ENCODE measurements at places on chromosomes 11 and 22.

DNA sequence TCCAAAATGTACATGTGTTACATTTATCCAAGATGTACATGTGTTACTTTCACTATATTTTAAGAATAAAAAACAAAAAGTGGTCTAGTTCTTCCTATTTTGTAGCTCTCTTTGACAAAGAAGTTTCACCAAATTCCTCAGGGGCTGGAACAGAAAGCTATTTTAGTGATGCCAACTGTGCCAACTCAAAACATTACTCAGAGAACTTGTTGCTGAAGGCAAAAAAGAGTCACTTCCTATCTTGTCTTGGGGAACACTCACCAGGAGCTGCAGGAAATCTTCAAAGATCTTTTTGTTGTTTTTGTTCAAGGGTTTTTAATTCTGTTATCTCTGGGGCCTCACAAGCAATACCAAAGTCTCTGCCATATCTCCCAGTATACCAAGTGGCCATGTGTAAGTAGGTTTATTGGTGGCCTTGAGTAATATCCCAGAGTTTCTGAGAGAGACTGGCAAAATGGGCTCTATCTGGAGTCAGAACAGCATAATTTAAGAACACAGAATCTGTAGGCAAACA, 13.6 kb upstream of the EED start:
- no peak for DNase-seq

DNA sequence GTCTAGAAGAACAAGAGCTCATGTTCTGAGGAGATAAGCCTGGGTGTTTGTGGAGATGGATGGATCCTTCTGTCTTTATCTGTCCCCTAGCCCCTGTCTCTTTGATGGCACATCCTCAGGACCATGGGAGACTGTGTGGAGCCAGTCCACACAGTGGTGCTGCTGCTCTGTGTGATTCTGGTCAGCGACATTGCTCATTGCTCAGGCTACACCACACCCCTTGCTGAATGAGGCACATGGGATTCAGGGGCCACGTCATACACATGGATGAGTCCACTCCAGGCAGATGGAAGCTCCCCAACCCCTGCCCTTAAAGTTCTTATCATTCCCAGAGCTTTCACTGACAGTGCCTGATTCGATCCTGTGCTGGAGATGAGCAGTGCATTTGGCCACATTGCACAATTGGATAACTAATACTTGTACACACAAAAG, 222.2 kb downstream of the NAV2 start:
- DNase-seq, result no peak

DNA sequence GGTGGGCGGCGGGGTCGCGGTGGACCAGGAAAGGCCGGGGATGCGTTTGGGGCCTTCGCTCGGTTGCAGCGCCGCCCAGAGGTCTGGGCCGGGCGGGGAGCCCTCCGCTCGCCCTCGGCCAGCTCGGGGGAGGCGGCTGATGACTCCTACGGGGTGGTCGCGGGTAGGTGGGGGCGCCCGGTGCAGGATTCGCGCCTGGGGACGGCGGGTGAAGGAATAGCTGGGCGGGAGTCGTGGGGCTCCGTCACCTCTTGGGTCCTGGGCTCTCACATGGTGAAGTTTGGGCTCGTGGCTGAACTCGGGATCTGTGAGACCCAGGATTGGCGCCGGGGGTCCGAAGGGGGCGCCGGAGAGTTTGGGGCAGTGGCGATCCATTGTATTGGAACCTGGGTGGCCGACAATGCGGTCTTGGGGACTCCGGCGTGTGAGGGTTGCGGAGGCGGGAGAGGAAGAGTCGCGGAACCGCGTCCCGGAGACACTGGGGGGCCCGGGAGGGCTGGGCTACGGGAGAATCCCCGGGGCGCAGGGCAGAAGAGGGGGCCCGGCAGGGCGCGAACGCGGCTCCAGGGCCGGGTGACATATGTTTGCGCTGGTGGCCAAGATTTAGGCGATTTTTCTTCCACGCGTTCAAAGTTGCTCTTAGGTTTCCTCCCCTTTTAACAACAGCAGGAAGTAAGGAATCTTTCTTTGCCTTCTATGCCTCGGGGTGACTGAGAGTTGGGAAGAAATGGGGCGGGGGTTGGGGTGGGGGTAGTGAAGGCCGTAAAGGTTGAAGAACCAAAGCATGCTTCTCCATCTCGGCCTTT, 935 bp downstream of the QSER1 start:
- DNase-seq, result peak; percentile 19

DNA sequence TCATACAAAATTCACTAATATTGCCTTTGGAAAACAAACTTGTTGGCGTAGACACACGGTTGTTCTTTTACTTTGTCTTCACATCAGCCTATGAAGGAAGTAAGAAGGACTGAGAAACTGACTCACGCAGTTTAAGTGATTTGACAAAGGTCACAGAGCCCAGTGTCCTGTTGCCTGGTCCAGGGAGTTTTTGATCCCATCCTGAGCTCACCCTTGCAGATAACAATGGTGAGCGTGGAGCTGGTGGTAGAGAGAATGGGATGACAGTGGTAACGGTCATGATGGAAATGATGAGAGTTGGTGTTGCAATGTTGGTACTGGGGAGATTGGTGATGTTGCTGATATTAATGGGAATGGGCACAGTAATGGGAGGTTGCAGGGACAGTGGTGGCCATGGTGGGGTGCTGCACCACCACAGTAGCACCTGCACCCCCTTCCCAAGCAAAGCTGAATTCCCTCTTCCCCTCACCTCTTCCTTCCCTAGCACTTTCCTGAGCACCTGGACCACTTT, 22.0 kb downstream of the CREB3L1 start:
- no peak for DNase-seq

DNA sequence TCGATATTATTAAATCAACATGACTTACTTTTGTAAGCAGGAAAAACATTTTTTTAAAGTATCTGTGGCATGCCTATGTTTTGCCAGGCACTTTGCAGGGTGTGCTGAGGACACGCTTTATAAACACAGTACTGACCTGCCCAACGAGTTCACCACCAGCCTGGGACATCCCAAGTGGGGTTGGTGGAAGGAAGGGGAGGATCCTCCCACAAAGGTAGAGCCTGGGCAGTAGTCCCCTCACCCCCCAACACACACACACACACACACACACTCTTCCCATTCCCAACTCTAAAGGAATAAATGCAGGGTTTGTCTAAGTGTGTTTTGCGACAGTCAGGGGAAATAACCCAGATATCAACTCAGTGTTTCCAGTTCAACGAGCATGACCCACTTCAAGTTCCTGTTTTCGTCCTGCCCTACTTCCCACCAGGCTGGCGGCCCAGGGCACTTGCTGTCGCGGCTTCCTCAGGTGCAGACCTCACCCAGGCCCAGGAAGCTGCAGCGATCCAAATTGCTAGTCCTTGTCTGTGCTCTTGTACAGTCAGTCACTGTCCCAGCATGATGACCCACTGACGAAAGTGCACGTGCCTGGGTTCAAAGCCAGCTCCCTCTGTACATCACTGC, 3.1 kb downstream of the CERK start:
- DNase-seq, result no peak

GRCh38 chr11:65932558-65932919, 12.7 kb upstream of the TSGA10IP start:
- DNase-seq, result no peak

DNA sequence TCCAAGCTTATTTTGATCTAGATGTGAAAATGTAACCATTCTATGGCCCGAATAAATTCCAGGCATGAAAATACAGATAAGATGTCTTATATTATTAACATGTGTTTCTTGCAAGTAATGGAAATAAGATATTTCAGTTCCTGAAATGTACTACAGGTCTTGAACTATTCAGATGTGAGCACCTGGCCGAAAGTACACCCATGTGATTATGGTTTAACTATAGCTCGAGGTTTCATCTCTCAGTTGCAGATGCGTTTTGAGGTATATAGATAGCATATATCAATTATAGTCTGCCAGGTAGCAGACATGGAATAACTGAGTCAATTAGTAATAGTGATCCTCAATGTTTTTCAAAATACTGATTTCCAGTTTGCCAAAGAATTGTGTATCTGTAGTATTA, 68.3 kb downstream of the DDIAS start:
- DNase-seq, result no peak

GRCh38 chr22:46006379-46007002, 29.5 kb upstream of the WNT7B start:
- DNase-seq, result peak; percentile 79

- DNase-seq, result no peak
Measured at GRCh38 chr11:43578346-43579170, 102.0 kb upstream of the HSD17B12 start.

GRCh38 chr22:43232445-43232844, 45.5 kb upstream of the TTLL12 start:
- DNase-seq, result no peak

DNA sequence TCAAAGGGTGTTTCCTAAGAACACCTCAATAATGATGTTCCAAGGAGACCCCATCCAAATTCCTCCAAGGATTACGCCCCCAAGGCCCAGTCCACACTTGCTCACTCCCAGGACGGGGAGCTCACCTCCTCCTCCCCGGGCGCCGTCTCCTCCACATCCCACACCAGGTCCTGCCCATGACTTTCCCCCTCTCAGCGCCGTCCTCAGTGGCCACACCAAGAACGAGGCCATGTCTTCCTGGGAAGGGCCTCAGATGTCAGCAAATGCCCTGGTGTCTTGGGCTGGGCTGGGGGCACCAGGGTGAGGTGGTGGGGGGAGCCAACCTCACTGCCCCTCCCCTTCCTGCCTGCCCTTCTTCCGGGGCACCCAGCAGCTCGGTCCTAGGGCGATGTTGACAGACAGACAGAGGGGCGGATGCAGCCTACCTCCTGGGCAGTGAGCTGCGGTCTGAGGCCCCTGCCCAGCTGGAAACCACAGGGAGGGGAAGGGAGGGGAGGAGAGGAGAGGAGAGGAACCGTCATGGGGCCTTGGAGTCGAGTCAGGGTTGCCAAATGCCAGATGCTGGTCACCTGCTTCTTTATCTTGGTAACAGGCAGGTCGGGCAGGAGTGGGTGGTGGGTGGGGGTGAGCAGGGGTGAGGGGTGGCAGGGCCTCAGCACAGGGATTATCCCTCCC, at the start of the genes C11orf21 and TSPAN32:
TSS of gene C11orf21 (minus strand) at position 288 of the 675 bp plus-strand sequence. CDS start at position 178, 110 bp downstream.
TSS of gene TSPAN32 (plus strand) at position 383 of the 675 bp plus-strand sequence. CDS start at position 520, 137 bp downstream.
- no peak for DNase-seq

GRCh38 chr11:115151010-115151409, 353.2 kb downstream of the CADM1 start:
- DNase-seq, result no peak

DNA sequence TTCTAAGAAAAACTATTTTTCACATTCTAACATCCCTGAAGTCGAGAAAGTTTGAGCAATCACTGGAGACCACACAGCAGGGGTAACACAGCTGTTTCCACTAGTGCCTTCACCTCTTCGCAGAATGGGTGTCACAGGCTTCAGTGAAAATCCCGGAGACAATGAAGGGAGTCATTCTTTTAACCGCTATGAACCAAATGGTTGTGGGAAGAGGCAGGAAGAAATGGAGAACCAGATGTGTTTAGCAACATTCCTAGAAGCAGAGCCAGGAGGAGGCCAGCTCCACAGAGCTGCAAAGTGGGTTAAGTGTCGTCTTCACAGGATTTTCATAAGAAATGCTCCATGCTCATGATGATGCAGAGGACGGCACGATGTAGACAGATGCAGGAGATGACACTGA, 221.1 kb downstream of the LARGE1 start:
- DNase-seq, result no peak

- DNase-seq, result no peak
Measured at GRCh38 chr11:106464728-106465127, 387.3 kb downstream of the AASDHPPT start.

DNA sequence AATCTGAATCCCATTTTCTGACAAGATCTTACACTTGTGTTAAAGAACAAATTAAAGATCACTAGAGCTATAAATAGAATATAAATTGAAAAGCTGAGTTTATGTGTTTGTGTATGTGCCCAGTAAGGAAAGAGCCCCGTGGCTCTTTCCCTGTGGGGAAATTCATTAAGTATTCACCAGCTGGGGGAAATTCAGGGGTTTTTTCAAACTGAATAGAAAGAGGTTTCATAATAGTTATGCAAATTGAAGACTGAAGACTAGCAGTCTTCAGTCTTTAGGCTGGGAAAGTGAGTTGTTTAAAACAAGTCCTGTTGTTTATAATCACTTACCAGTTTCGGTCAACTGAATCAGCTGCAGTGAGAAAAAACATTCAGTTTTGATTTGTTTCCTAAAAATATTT, 11.3 kb upstream of the MS4A7 start:
- no peak for DNase-seq

GRCh38 chr22:45163099-45163450, 650 bp upstream of the NUP50 start:
- no peak for DNase-seq

GRCh38 chr11:133942577-133942976, 14.2 kb downstream of the IGSF9B start:
- no peak for DNase-seq

- no peak for DNase-seq
Measured at GRCh38 chr22:46021577-46021976, 44.6 kb upstream of the WNT7B start.

DNA sequence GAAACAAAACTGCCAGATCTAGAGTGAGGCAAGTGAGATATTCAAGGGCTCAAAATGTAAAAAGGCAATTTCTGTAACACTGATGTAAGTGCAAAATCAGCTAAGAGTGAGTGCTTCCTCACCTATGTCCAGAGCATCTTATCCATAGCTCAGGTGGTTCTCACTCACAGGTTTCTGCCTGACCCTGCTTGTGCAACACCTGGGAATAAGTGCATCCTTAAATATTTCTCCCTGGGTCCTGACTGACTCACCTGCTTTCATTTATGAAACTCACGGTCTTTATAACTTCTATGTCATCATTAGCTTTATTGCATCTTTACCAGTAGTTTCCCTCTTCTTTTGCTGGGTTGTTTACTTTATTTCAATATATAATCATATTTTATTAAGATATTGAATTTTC, 260.6 kb downstream of the CNTN5 start:
- DNase-seq, result no peak

DNA sequence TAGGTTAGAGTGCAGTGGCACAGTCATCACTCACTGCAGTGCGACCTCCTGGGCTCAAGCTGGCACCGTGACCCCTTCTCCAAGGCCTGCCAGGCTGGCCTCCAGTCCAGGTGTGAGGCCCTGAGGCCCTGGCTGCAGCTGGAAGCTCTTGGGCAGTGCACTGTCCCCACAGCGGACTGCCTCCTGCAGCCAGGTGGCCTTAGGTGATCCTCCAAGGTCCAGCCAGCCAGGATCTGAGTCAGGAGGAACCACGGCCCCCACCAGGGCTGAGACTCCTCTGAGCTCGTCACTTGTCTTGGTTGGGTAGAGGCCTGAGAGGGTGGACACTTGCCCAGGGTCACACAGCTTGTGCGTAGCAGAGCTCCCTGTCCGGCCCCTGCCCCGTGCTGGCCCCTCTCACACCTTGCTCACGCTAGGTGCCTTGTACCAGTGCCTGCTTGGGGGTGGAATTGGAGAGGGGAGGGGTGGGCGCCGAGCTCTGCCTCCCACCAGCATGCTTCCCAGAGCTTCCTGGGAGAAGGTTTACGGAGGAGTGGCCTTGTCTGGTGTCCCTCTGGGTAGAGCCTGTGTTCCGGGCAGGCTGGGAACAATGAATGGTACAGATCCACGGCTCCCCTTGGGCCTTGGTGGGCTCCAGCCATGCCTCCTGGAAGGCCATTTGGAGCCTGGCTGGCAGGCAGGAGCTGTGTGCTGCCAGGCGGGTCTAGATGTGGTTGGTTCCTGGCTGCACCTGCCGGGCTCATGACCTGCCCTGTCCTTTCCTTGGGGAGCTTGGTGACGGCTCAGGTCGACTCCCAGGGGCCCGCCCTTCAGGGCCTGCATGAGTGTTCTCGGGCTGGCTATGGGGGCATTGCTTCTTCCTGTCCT, 20.6 kb downstream of the KCNQ1 start:
- no peak for DNase-seq

GRCh38 chr22:20866736-20867135, 7.9 kb downstream of the SNAP29 start:
- no peak for DNase-seq

Measured in activated CD4-positive, alpha-beta T cell treated with anti-CD3 and anti-CD28 coated beads, Interleukin-2, amount 50 U/mL, for 24 hours (primary cell).